ENCODE measurements at places on chromosomes 12 and 14. TPM values are rescaled to one million over a fixed set of nuclear protein-coding genes. Genes with fewer than 3 reads are reported as not detected.

- DNase-seq: no peak
Observed at GRCh38 chr12:73136386-73136785, 864.2 kb downstream of the TRHDE start.

GRCh38 chr12:124395284-124395752 lies 100.4 kb downstream of the RFLNA start:
- no peak for DNase-seq

DNA sequence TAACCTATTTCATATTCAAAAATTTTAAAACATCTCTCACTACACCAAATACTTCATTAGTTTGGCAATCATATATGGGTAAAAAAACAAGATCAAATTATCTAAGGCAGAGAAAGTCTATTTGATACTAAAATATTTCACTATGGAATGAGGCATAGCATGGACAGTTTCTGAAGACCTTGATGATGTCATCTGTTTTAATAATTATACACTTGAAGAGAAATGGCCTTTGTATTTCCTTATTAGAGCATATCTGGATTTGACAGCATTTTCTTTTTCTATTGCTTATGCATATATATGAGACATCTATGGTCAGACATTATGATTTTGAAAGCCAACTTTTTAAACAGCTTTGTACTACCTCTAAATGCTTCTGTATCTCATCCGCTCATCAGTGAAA lies 88.6 kb downstream of the DDHD1 start:
- DNase-seq: no peak

DNA sequence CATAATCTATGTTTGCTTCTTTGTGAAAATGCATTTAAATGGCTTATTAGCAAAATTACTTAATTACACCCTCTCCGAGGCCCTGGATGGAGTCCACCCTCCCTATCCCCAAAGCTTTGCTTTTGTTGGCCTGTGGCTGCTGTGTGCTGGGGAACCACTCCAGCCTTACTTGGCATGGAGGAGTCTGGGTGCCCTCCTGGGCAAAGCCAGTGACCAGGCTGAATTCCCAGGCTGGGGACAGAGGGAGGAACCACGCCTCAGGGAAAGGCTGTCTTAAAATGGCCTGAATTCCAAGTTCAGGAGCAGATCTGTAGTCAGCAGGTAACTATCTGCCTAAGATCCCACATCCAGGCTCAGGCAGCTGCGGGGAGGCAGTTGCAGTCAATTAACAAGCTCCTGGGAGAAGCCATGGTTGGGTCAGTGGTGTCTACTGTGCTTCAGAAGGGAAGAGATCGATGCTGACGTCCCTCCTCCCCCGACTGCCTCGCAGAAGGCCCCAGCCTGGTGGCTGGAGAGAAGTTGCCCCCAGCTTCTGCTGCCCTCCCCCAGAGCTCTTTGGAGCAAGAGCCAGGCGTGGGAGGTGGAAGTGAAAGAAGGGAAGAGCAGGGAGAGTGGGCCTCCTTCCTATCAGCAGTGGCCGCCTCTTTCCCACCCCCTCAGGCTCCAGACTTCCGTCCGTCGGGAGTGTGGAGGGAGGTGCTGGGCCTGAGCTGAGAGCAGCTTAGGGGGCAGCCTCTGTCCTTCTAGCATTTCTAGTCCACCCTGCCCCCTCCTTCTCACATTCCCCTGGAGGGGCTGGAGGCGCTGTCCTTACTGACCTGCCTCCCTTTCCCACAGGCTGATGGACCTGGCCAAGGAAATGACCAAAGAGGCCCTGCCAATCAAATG lies 11.3 kb downstream of the VASH1 start:
- no peak for DNase-seq

DNA sequence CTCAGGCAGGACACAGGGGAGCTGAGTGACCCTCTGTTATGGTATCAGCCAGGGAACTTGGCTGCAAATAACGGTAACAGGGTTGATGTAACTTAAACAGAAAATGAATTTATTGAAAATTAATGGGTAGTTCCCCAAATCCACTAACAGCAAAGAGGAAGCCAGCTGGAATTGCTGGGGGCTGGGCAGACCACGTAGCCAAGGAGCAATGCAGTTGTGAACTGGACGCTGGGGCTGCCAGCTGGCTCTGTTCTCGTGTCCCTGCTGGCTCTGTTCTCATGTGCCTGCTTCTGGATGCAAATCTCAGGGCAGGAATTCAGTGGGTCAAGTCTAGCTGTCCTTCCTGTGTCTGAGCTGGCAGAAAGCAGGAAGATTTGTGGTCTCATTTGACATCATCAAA lies 1383.3 kb upstream of the TMEM132C start:
- no peak for DNase-seq

GRCh38 chr12:120048263-120048662 lies 59.2 kb downstream of the BICDL1 start:
- no peak for DNase-seq

DNA sequence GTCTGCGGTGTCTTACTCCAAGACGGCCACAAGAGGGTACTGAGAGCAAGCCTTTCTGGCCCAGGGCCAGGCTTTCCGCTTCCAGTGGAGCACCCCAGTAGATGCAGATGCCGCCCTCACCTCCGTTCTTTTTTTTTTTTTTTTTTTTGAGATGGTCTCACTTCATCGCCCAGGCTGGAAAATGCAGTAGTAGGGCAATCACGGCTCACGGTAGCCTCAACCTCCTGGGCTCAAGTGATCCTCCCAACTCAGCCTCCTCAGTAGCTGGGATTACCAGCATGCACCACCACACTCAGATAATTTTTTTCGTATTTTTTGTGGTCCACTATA lies 5.6 kb upstream of the LBHD2 start:
- peak; percentile 48 for DNase-seq

DNA sequence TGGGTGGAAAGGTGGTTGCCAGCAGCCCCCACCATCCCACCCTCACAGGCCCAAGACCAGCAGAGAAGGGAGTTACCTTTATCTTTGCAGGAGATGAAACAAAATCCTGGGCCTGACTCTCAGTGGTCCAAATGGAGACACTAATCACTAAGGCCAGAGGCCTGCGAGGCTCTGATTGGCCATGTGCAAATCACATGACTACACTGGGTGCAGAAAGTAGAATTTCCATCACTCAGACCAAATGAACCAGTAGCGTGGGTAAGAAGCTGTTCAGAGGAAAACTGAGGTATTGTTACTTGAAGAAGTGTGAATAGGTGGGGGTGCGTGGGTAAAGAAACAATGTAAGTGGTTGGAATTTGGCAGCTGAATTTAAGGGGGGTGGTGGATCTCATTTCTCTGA lies 20.2 kb upstream of the PPP1CC start:
- no peak for DNase-seq

GRCh38 chr12:119319638-119320037 lies 14.9 kb upstream of the CCDC60 start:
- no peak for DNase-seq

DNA sequence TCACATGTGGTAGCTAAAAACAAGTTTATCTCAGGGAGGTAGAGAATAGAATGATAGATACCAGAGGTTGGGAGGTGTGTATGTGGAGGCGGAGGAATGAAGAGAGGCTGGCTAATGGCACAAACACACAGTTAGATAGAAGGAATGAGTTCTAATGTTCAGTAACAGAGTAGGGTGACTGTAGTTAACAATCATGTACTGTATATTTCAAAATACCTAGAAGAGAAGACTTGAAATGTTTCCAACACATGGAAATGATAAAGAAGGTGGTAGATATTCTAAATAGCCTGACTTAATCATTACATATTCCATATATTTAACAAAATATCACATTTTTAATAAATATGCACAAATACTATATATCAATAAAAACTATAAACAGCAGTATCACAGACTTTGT lies 8.9 kb upstream of the IFNG-AS1 start:
- DNase-seq: no peak

- DNase-seq: no peak
Observed at GRCh38 chr12:99910342-99910741, 74.4 kb downstream of the ANKS1B start.

- no peak for DNase-seq
Observed at GRCh38 chr12:31008961-31009840, 64.5 kb upstream of the DDX11 start.

GRCh38 chr14:34580381-34580780 lies 40.9 kb upstream of the EAPP start:
- DNase-seq: no peak

GRCh38 chr14:68704736-68705720 lies 87.8 kb downstream of the ZFP36L1 start:
- DNase-seq: peak; percentile 75

- DNase-seq: no peak
Observed at GRCh38 chr12:10501030-10501429, 4.7 kb upstream of the EIF2S3B start.

DNA sequence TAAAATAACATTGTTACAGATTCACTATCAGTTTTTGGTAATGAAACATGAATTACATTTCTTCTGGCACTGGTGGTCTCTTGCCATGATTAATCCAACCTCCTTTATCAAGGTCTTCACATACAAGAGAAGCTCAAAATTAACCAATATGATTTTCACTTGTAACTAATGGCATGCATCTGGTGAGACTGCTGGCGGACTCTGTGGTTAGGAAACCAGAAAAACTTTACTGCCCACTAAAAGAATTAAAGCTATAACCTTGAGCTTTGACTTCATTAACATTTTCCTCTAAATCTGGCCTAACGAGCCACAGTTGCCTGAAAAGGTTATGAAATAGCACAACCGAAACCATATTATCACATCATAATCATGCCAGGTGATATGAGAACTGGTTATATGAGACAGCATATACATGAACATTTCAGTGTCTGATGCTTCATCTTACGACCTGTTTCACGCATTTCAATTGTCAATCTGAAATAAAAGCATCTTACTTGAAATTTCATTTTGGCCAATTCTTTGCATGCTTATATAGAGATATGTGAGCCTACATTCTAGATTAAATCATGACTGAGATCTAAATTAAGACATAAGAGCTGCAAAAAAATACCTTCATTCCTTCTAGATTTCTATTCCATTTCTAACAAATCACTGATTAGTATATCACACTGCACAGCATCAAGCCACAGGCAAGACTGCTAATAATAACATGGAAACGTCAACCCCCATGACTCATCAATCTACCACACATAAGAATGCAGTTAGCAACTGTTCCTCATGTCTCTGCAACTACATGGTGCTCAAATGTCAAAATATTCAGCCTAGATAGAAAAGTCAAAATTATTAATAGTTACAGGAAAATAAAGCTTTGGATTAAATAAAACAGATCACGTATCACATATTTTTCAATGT lies 89.3 kb downstream of the OSBPL8 start:
- DNase-seq: peak; percentile 86

GRCh38 chr12:15214851-15215601 lies 6.2 kb downstream of the RERG start:
- no peak for DNase-seq

DNA sequence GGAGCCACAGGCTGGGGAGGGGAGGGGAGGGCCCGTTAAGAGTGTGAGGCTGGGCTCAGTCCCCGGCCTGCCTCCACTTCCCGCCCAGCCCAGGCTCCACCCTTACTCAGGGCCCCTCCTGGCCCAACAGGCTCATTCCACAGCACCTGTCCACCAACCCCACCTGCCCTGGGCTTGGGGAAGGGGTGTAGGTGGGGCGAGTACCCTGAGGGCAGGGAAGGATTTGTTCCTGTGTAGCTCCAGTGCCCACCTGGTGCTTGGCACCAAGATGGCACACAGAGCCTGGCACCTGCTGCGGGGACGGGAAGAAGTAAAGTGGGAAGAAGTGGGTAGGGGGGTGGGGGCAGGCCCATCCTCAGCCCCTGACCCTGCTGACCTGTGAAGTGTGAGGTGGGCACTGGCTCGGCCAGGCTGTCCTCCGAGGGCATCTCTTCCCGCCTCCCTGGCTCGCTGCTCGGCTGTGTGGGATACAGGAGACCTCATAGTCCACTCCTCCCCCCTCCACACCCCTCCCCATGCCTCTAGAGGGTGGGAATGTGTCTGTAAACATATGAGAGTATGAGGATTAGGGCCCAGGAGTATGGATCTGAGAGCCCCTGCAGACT lies 35.1 kb downstream of the NCKAP5L start:
- no peak for DNase-seq

GRCh38 chr14:79658221-79658620 lies 553.1 kb downstream of the DIO2 start:
- no peak for DNase-seq

- no peak for DNase-seq
Observed at GRCh38 chr14:98912655-98913054, 359.3 kb downstream of the BCL11B start.

GRCh38 chr12:94550964-94551363 lies 91.3 kb upstream of the CEP83 start:
- DNase-seq: no peak

DNA sequence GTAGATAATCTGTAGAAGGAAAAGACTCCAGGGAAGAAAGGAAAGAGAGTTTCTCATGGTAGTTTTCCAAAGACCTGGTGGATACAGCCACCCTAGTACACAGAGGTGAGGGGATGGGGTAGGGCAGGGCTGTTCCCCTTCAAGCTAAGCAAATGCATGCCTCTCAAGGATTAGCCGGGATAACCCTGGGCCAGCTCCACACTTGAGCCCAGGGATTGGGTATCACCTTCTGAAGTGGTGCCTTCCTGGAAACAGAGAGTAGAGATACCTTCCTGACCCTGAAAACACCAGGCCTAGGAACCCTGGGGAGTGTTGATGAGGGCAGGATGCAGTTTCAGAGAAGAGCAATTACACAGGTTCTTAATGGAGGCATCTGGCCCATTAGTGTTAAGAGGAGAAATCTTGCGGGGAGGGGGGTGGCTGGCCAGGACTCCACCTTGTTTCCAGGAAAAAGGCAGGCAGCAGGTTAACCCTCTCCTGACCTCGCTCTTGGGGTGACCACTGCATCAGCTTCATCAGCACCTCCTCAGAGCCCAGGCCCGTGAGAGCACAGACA lies 106.9 kb upstream of the TMEM233 start:
- DNase-seq: no peak

- DNase-seq: no peak
Observed at GRCh38 chr12:71704920-71705319, 19.0 kb downstream of the TMEM19 start.

- DNase-seq: no peak
Observed at GRCh38 chr12:120799243-120800045, 73.8 kb downstream of the ACADS start.

- no peak for DNase-seq
Observed at GRCh38 chr14:90757452-90757851, 58.8 kb downstream of the TTC7B start.

GRCh38 chr12:120342175-120343038 lies 14.8 kb upstream of the PLA2G1B start:
- no peak for DNase-seq

GRCh38 chr14:51821822-51822221 lies 38.6 kb upstream of the GNG2 start:
- DNase-seq: no peak

- DNase-seq: no peak
Observed at GRCh38 chr14:92409043-92409442, 86.1 kb downstream of the SLC24A4 start.

- peak; percentile 81 for DNase-seq
Observed at GRCh38 chr12:56488041-56488955, at the start of gene GLS2. GLS2 (minus strand) TSS chr12:56488161; CDS start chr12:56488118, 43 bp downstream.

GRCh38 chr12:38883629-38884134 lies 21.7 kb downstream of the CPNE8 start:
- no peak for DNase-seq

Gene PCED1B
- 4.8 TPM for total RNA-seq

Gene LRTM2
- not detected for total RNA-seq

Gene DAO
- not detected for total RNA-seq

Gene HPD
- total RNA-seq: not detected

Gene ESR2
- total RNA-seq: 0.10 TPM

Gene SDR9C7
- total RNA-seq: 0.07 TPM

Gene ERP27
- 0.07 TPM for total RNA-seq

Gene MAP1LC3B2
- 1.1 TPM for total RNA-seq

Gene GLS2
- total RNA-seq: 0.65 TPM

Gene MYBPC1
- not detected for total RNA-seq

Gene KRT71
- total RNA-seq: not detected
